ENCODE measurements at places on chromosomes 7 and 10.

- no peak for DNase-seq
Measured at GRCh38 chr7:39727231-39728012, 104.0 kb downstream of the RALA start.

DNA sequence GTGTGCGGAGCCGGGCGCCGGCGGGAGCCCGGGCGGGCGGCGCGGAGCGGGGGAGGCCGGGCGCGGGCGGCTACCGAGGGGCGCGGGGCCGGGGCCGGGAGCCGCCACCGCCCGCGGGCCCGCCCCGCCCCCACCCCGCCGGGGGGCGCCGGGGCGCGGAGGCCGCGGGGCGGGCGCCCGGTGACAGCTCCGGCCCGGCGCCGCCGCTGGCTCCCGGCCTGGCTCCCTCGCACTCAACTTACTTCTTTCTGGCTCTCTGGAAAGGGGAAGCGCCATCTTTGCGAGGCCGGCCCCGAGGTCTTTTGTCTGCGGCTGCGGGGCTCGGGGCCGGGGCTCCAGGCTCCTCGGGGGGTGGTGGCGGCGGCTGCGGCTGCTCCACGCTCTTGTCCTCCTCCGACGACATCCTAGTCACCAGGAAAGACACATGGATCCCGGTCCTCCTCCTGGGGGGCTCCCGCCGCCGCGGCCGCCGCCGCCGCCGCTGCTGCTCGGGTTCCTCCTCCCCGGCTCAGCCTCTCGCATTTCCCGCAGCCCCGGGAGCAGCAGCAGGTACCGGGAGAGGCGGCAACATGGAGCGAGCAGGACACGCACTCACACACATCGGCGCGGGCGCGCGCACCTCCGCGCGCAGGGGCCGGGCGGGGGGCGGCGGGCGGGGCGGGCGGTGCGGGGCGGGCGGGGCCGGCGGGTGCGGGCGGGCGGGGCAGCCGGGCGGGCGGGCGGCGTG lies at the start of gene KMT2C:
Gene KMT2C, minus strand, starts transcription at position 620 of the 727 bp plus-strand sequence. Its CDS starts 217 bp downstream, at position 403.
- no peak for DNase-seq

DNA sequence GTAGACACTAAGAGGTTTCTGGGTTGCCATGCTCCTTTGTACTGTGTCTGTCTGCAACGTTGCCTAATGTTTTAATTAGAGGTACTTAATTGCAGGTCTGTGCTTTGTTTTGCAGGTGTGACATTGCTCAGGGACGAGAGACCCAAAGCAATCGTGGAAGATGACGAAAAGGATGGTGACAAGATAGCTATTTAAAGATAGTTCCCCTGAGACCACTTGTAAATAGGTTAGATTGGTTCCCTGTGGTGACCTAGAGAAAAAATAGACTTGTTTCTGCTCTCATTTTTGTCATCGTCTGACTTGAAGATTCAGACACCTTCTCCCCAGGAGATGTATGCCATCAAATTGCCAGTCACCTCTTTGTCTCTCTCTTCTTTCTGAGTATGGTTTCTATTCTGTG lies 20.1 kb downstream of the PPP1R17 start:
- no peak for DNase-seq

DNA sequence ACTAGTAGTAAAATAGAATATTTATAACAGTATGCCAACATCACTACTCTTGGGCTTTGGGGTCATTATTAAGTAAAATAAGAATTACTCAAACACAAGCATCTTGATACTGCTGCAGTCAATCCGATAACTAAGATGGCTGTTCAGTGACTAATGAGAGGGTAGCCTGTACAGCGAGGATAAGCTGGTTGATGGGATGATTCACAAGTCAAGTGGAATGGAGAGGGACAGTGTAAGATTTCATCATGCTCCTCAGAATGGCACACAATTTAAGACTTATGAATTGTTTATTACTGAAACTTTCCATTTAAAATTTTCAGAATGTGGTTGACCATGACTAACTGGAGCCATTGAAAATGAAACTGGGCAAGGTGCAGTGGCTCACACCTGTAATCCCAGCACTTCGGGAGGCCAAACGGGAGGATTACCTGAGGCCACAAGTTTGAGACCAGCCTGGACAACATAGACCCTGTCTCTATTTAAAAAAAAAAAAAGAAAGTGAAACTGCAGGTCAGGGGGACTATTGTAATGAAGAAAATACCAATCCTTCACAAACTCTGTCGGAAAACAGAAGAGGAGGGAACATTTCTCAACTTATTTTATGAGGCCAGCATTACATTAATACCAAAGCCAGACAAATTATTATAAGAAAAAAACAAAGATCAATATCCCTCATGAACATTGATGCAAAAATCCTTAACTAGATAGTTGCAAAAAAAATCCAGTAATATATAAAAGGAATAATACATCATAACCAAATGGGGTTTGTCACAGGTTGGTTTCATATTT lies 11.2 kb downstream of the AVL9 start:
- DNase-seq = peak; percentile 88

DNA sequence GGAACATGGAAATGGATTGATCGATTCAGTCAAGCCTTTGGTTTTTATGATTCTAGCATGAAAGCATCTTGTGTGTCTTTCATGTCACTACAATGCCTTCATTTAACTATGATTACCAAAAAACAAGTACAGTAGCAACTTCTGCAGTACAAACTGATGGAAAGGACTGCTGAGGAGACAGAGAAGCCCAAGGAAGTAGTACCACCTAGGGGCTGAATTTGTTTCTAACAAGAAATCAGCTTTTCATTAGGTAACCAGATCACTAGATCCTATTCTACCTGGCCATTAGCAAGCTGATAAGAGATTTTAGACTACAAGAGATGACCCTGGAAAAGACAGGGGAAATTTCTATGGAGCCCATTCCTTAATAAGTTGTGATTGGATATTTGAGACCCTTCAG lies 3.2 kb upstream of the IFIT1 start:
- DNase-seq = no peak

GRCh38 chr10:131743190-131744151 lies 157.3 kb upstream of the PPP2R2D start:
- DNase-seq = no peak

DNA sequence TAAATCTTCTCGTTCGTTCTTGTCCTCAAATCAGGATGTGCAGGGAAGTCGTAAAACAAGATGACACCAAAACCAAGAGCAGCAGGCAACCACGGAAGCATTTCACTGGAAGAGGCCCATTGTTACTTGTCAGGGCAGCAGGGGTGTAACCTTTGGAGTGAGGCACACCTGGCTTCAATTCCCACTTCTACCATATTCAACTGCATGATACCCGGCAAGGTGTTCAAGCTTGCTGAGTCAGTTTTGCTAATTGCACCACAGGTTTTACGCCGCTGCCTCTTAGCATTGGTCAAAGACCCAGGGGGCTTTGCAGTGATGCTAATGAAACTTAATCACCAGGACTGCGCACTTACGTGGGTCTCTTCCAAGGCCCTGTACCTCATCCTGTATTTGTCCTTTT lies 50.0 kb upstream of the PTER start:
- DNase-seq = no peak

DNA sequence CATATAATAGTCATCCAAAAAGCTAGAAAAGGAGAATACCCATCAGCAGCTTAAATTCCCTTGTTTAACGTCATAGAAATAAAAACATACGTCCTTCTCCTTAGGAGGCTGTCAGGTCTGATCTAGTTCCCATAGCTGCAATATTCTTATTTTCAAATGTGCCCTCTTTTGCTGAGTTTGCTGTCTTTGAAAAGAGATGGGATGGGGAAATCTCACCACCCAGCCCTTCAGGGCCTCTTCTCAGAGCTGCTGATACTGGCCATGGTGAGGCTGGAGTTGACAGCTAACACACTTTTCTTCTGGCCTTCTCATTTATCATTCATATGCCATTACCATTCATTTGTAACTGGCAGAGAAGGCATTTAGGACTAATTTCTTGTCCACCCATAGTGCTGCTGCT lies 5.1 kb upstream of the PCGF5 start:
- no peak for DNase-seq

GRCh38 chr10:87974769-87975168 lies 111.3 kb downstream of the PTEN start:
- no peak for DNase-seq

DNA sequence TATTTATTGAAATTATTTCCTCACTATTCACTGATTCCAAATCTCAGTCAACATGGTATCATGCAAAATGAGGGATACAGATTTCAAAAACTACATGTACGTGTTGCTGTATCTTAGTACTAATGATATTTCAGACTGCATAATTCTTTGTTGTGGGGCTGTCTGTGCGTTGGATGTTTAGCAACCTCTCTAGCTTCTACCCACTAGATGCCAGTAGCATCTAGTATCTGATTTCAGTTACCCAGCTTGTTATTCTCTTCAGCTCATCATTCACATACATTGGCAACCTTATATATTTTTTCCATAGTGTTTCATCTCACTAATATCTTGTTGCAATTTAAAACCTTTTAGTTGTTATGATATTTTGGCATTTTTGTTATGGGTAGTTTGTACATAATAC lies 22.5 kb upstream of the WASL start:
- DNase-seq = no peak

GRCh38 chr10:30431435-30431911 lies 2.5 kb upstream of the MAP3K8 start:
- DNase-seq = no peak

DNA sequence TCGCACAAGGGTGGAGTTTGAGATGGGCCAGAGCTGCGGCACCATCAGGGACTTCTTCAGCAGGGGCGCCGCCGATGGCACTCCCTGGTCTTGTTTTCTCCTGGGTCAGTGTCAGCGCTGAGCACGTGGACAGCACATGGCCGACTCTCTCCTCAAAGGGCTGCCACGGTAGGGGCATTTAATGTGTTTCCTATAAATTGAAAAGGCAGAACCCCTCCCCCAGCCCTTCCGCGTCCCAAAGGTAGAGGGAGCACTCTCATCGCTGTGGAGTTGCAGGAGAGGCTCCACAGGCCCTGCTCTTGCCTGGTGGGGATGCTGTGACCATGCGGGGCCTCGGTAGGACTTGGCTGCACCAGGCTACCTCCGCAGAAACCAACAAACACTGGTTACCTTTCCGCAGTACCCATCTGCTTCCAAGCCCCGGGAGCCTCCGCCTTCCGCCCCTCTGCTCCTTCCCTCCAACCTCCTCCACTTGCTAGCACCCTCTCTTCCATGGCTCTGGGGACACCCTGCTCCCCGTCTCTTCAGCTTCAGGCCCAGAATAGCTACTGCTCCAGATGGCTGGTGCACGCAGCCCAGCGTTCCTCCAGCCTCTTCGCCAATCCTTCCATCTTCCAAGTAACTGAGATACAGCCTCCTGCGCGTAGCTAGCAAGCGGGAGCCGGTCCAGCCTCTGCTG lies 166.3 kb upstream of the ADCY1 start:
- no peak for DNase-seq

GRCh38 chr7:34019301-34019790 lies 114.0 kb downstream of the BMPER start:
- DNase-seq = no peak

GRCh38 chr10:44806950-44807349 lies 104.2 kb upstream of the TMEM72 start:
- no peak for DNase-seq

- DNase-seq = no peak
Measured at GRCh38 chr10:22427101-22427500, 81.8 kb downstream of the SPAG6 start.

DNA sequence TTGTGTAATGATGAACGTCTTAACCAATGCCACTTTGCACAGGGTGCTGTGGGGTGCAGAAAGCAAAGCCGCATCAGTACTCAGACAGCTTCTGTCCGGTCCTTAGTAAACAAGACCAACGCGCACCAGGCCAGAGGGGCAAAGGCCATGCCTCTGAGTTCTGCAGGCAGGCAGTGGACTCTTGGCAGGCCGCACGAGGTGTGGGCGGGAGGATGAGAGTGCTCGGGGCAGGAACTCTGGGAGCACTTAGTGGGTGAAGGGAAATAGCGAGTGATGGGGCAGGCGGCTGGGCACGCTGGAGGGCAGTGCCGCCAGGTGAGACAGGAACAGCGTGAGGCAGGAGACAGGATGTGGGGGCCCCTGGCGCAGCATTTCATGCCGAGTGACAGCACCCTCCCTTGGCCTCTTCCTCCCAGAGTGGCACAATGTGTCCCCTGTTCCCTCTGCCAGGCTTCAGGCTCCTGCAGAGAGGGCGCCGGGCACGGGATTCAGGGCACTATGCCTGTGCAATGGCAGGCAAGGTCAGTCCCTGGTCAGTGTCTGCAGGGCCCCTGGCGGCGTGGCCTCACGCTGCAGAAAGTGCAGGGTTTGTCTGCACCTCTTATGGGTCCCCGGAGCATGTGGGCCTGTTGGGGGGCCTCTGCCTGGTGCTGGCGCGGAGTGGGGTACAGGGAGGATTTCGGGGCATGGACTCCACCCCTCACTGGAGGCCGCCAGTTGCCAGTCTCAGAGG lies 60.4 kb downstream of the VIPR2 start:
- no peak for DNase-seq

- DNase-seq = no peak
Measured at GRCh38 chr7:151490456-151491105, 29.1 kb downstream of the RHEB start.

DNA sequence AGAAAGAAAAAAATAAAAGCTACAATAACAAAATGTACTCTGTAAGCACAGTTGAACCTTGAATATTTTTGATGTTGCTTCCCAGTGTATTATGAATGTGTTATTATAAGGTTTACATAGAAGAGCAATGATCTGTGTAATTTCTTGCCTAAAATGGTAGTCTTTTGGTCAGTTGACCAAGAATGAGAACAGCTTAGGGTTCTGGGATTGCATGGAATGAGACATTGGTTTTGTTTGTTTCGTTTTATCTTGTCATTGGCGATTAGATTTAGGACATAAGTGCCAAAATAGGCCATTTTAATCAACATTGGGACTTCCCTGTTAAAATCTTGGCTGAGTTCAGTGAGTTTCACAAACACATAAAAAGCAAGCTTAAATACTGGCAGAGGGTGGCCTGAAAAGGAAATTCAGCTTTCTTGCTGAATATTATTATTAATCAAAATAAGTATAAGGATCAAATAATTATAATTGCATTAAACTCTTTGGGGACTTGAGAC lies 49.1 kb upstream of the GLCCI1 start:
- no peak for DNase-seq

DNA sequence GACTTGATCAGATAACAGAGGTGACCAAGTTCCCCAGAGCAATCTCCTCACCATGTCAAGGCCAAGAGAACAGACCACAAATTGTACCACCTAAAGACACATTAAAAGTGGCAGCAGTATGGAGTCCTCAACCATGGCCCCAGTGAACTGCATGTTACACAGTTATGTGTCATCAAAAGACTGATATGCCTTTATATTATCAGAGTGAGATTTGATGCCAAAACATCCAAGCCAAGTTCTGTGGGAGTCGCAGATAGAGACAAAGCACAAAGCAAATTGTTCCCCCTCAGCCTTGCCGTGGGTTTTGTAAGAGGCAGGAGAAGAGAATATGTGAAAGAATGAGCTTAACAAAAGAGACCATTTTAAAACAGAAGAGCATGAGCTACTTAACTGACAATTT lies 39.2 kb upstream of the TES start:
- no peak for DNase-seq
